ENCODE measurements at places on chromosomes 4 and X. TPM values are rescaled to one million over a fixed set of nuclear protein-coding genes. Genes with fewer than 3 reads are reported as not detected.

- H3K36me3 ChIP-seq: no peaks in the 10 kb centered on the region
- H3K27me3 ChIP-seq: no peaks in the 10 kb centered on the region
- no peak for DNase-seq
- no peak overlapping the region for H3K27ac ChIP-seq
These were observed 63.4 kb downstream of the FHDC1 start for GRCh38 chr4:152999346-153000075.

- no peaks in the 10 kb centered on the region for H3K27me3 ChIP-seq
- no peak for DNase-seq
- no peak overlapping the region for H3K27ac ChIP-seq
These were observed 82.2 kb upstream of the PRPS2 start for GRCh38 chrX:12709047-12709446.

DNA sequence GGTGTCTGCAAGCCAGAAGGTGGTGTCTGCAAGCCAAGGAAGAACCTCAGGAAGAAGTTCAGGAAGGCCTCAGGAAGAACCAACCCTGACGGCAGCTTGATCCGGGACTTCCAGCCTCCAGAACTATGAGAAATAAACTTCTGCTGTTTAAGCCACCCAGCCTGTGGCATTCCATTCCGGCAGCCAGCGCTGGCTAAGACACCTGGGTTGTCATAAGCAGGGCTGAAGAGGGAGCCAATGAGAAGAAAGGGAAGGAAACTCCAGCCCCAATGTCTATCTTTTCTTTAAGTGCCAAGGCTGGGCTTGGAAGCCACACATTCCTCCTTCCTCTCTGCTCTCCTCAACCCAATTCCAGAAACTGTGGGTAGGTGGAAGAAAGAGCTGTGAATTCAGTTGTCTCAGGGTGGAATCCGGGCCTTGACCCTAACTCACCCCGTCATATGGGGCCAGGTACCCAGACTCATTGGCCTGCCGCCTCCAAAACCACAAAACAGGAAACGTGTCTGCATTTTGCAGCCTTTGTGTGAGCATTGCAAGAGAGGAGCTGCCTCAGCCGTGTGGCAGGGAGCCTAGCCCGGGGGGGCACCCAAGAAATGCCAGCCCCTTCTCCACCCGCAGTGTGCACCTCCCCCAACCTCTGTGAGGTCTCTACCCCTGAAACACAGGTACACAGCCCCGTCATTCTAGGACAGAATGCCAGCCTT lies 26.8 kb downstream of the CRMP1 start:
- no peak overlapping the region for H3K4me3 ChIP-seq
- no peak for DNase-seq

GRCh38 chrX:134013092-134013497 lies 27.7 kb upstream of the GPC3 start:
- H3K4me1 ChIP-seq: no peaks in the 10 kb centered on the region
- peaks cover 4% of the 10 kb centered on the region for H3K27me3 ChIP-seq
- no peak overlapping the region for H3K4me3 ChIP-seq
- H3K36me3 ChIP-seq: no peaks in the 10 kb centered on the region
- no peak overlapping the region for H3K27ac ChIP-seq

- no peaks in the 10 kb centered on the region for H3K36me3 ChIP-seq
- no peak overlapping the region for H3K4me3 ChIP-seq
- no peak overlapping the region for H3K27ac ChIP-seq
- H3K27me3 ChIP-seq: no peaks in the 10 kb centered on the region
These were observed 201.7 kb downstream of the NLGN4X start for GRCh38 chrX:6026980-6027379.

DNA sequence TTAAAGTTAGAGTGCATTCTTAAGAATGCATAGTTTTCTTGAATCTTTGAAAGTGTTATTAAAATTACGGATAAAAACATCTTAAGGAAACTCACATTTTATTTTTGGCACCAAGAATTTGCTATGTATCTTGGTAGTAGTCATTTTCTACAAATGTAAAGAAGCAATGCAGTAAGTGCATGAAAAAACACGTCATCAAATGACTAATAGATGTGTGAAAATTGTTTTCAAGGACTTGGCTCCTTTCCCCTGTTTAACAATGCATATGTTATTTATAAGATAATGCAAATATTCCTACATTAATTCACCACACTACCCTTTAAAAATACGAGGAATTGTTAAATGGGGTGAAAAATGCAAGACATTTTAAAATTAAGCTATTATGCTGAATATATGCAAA lies 461.2 kb upstream of the PCDH7 start:
- no peaks in the 10 kb centered on the region for H3K4me1 ChIP-seq
- no peaks in the 10 kb centered on the region for H3K36me3 ChIP-seq
- no peak overlapping the region for H3K27ac ChIP-seq
- no peak for DNase-seq
- no peaks in the 10 kb centered on the region for H3K27me3 ChIP-seq

DNA sequence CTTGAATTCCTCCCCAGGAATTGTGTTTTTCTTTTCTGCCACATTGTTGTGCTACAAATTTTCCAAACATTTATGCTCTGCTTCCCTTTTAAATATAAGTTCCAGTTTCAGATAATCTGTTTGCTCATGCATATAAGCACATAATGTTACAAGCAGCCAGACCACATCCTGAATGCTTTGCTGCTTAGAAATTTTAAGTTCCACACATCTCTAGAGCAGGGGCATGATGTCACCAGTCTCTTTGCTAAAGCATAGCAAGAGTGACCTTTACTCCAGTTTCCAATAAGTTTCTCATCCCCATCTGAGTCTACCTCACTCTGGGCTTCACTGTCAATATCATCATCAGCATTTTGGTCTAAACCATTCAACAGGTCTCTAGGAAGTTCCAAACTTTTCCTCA lies 932.5 kb downstream of the SH3BGRL start:
- no peaks in the 10 kb centered on the region for H3K27me3 ChIP-seq
- H3K36me3 ChIP-seq: no peaks in the 10 kb centered on the region
- H3K4me1 ChIP-seq: no peaks in the 10 kb centered on the region
- H3K27ac ChIP-seq: no peak overlapping the region
- no peak for DNase-seq

- no peak overlapping the region for H3K4me3 ChIP-seq
- DNase-seq: no peak
- no peak overlapping the region for H3K27ac ChIP-seq
- H3K36me3 ChIP-seq: no peaks in the 10 kb centered on the region
These were observed 204.3 kb downstream of the TRAM1L1 start for GRCh38 chr4:116881077-116881476.

- no peak for DNase-seq
- H3K4me3 ChIP-seq: no peak overlapping the region
- H3K27ac ChIP-seq: no peak overlapping the region
- H3K36me3 ChIP-seq: no peaks in the 10 kb centered on the region
- H3K4me1 ChIP-seq: peaks cover 4% of the 10 kb centered on the region
These were observed 7.5 kb downstream of the NEK1 start for GRCh38 chr4:169604903-169605331.

DNA sequence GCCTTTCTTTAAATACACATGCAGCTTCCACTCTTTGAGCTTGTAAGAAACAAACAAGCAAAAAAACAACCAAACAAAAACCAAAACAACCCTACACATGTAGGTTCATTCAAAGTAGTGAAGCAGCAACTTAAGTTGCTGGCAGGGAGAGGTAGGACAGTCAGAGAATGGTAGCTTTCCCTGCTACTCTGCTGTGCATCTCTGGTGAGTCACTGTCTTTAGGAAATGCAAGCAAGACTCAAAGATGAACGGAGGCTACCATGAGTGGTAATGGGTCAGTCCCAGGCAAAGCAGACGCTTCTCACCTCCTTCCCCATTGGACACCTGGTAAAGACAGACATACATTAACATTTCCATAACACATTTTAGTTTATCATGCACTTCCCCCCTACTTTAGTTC lies 43.2 kb downstream of the PGRMC2 start:
- no peak overlapping the region for H3K4me3 ChIP-seq
- no peak overlapping the region for H3K27ac ChIP-seq
- no peak for DNase-seq
- no peaks in the 10 kb centered on the region for H3K27me3 ChIP-seq
- H3K4me1 ChIP-seq: no peaks in the 10 kb centered on the region
- no peaks in the 10 kb centered on the region for H3K36me3 ChIP-seq

Gene SUPT20HL1
- total RNA-seq: not detected

Gene GSX2
- not detected for total RNA-seq

Gene RASL11B
- total RNA-seq: 0.19 TPM

Gene DCHS2
- 0.15 TPM for total RNA-seq

Gene TBC1D25
- 5.7 TPM for total RNA-seq

Gene MAD2L1
- total RNA-seq: 0.37 TPM

Gene PCDH11X
- total RNA-seq: not detected

Gene UGT2B10
- not detected for total RNA-seq

All from pancreas (tissue), 10 donors.